ENCODE measurements at places on chromosomes 3 and 15.

GRCh38 chr3:114800272-114801031 is 346.6 kb downstream of the ZBTB20 start:
- DNase-seq = no peak
- H3K27ac ChIP-seq = no peak overlapping the region
- H3K36me3 ChIP-seq = no peaks in the 10 kb centered on the region
- no peaks in the 10 kb centered on the region for H3K27me3 ChIP-seq
- no peak overlapping the region for H3K4me3 ChIP-seq
- H3K4me1 ChIP-seq = no peaks in the 10 kb centered on the region

DNA sequence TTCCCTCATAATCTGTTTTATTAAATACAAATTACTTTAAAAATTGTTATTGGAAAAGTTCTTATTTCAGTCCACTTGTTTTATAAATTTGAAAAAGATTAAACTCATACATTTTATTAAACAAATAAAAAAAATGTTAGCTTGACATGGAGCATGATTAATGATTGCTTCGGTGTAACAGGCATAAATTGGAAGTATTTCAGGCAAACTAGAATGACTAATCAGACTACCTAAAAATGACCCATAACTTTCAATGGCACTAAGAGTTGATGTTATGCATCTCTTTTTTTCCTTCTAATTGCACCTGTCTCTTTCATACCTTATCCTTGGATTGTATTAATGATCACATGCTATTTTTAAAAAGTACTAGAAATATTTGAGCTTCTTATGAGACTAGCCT is 343.3 kb downstream of the ZNF385D start:
- H3K36me3 ChIP-seq = no peaks in the 10 kb centered on the region
- H3K4me3 ChIP-seq = no peak overlapping the region
- no peak overlapping the region for H3K27ac ChIP-seq
- DNase-seq = no peak
- no peaks in the 10 kb centered on the region for H3K4me1 ChIP-seq

DNA sequence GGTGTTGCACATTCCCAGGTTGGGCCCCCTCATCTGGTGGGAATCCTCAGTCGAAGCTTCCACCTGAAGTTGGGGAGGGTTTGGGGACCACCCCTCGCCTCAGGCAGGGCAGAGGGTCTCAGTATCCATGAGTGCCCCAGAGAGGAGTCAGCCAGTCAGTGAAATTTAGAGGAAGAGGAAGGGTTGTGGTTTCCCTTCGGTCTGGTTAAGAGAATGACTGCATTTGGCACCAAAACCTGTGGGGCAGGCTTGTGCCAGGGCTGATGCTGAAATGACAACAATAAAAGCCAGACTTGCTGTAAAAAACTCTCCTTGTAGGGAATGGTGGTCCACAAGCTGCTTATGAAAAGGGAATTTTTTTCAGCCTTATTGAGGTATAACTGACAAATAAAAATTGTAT is 22.6 kb downstream of the LMCD1 start:
- H3K27me3 ChIP-seq = no peaks in the 10 kb centered on the region
- no peak overlapping the region for H3K4me3 ChIP-seq
- DNase-seq = no peak
- no peaks in the 10 kb centered on the region for H3K4me1 ChIP-seq
- no peaks in the 10 kb centered on the region for H3K36me3 ChIP-seq

GRCh38 chr15:51024735-51025453 is 69.8 kb downstream of the TNFAIP8L3 start:
- H3K4me1 ChIP-seq = no peaks in the 10 kb centered on the region
- H3K4me3 ChIP-seq = no peak overlapping the region
- no peaks in the 10 kb centered on the region for H3K36me3 ChIP-seq
- no peak overlapping the region for H3K27ac ChIP-seq
- no peak for DNase-seq

GRCh38 chr3:10962481-10963036 is 30.0 kb upstream of the SLC6A1 start:
- H3K27me3 ChIP-seq = no peaks in the 10 kb centered on the region
- no peaks in the 10 kb centered on the region for H3K4me1 ChIP-seq
- H3K36me3 ChIP-seq = no peaks in the 10 kb centered on the region
- no peak for DNase-seq

DNA sequence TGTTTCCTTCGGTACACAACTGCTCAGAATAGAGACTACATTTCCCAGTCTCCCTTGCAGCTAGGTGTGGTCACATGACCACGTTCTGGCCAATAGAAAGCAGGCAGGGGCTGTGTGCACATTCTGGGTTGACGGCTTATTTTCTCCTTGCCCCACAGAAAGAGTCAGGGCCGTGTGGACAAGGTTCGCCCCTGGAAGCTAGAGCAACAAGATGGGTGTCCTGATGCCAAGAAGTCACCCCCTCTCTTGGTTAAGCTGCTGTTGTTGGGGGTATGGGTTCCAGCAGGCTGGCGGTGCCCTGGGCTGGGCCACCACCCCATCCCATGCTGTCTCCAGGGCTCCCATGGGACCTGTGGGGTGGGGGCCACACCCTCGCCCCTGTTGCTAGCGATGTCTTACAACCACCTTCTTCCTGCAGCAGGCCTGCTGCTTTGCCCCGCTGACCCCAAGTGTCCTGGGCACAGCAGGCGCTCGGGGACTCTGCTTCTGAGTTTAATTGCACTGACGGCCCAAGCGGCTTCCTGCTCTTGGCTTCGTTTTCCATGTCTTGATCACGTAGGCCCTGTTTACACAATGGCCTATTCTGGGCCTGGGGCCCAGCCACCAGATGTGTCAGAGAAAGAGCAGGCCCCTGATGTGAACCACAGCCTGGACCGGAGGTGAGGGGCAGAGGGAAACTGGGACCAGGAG is 24.9 kb downstream of the ABTB1 start:
- no peaks in the 10 kb centered on the region for H3K27me3 ChIP-seq
- H3K27ac ChIP-seq = peak overlapping the region; percentile 89
- DNase-seq = peak; percentile 66
- no peaks in the 10 kb centered on the region for H3K4me1 ChIP-seq
- H3K36me3 ChIP-seq = no peaks in the 10 kb centered on the region
- H3K4me3 ChIP-seq = no peak overlapping the region

GRCh38 chr3:196967412-196968232 is 1.0 kb downstream of the PIGZ start:
- peak; percentile 42 for DNase-seq
- H3K4me3 ChIP-seq = no peak overlapping the region
- H3K27ac ChIP-seq = no peak overlapping the region
- H3K4me1 ChIP-seq = no peaks in the 10 kb centered on the region

DNA sequence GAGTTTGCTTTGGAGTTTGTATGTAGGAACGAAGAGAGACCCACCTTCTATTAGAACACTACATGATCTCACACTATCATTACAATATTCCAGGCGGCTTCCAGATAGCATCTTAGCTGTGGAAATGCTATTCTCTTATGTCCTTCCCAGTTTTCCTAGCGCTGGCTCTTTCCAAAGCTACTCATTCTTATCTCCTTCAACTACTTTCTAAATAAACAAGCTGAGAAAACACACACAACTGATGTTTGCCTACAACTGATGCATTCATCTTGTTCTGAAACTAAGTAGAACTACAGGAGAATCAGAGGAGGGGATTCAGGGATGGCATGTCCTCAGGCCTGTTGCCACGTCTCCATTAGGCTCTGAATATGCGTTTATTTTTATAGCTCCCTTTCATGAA is 108.9 kb downstream of the GREM1 start:
- H3K27me3 ChIP-seq = no peaks in the 10 kb centered on the region
- H3K4me1 ChIP-seq = no peaks in the 10 kb centered on the region
- H3K4me3 ChIP-seq = no peak overlapping the region
- no peak for DNase-seq
- H3K27ac ChIP-seq = no peak overlapping the region
- H3K36me3 ChIP-seq = no peaks in the 10 kb centered on the region

DNA sequence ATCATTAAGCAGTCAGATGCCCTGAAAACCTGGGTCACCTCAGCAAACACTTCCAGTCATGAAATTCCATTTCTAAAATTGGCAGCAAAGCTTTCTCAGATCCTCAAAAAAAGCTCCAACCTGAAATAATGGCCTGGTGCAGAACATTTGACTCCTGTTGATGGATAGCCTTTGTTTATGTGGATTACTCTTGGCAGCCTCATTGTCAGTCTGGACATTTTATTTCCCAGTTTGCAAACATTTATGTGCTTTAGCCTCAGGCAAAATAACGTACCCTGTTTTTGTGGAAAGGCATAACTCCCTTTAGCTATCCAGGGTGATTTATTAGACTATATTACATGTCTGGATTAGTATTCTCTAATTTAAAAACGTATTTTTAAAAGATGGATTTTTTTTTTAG is 53.9 kb downstream of the PXYLP1 start:
- peaks cover 6% of the 10 kb centered on the region for H3K36me3 ChIP-seq
- DNase-seq = no peak
- no peak overlapping the region for H3K4me3 ChIP-seq

- H3K27ac ChIP-seq = no peak overlapping the region
- H3K36me3 ChIP-seq = no peaks in the 10 kb centered on the region
- no peak for DNase-seq
- H3K4me1 ChIP-seq = no peaks in the 10 kb centered on the region
- H3K27me3 ChIP-seq = no peaks in the 10 kb centered on the region
Measured at GRCh38 chr3:180199417-180199995, 162.8 kb upstream of the PEX5L start.

- no peaks in the 10 kb centered on the region for H3K4me1 ChIP-seq
- no peak for DNase-seq
- H3K36me3 ChIP-seq = no peaks in the 10 kb centered on the region
- H3K27ac ChIP-seq = no peak overlapping the region
Measured at GRCh38 chr3:189909573-189909972, 211.1 kb downstream of the P3H2 start.

DNA sequence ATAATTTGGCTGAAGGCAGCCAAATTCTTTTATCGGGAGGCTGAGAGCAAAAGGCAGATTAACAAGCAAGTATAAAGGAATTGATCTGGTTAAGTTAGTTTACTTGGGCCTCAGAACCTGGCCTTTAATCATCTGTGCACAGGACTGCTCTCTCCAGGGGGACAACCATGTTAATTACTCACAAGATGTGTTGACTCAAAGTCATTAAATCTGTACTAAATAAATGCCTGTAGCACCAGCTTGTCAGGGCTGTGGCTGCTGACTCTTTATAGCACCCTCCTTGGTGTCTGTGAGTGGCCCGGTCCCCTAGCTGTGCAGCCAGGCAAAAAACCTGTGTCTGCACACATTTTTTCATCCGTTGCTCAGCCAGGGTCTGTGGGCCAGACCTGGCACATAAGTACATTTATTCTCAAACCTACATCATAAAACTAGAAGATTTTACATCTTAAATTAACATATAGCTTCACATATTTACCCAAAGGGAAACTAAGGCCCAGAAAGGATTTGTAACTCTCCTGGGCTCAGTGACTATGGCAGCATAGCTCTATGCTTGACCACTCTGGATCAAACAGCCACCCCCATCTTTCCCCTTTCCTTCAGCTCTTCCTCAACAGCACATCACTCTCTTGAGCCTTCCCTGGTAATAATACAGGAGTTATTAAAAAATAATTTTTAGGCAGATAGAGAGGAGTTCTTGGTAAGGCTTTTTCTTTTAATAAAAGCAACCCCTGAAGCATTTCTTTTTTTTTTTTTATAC is 51.4 kb downstream of the NCEH1 start:
- no peak overlapping the region for H3K27ac ChIP-seq
- H3K4me3 ChIP-seq = no peak overlapping the region
- no peak for DNase-seq
- H3K27me3 ChIP-seq = no peaks in the 10 kb centered on the region
- H3K4me1 ChIP-seq = no peaks in the 10 kb centered on the region
- H3K36me3 ChIP-seq = no peaks in the 10 kb centered on the region

GRCh38 chr3:15756505-15756904 is 41.3 kb downstream of the ANKRD28 start:
- H3K27ac ChIP-seq = no peak overlapping the region
- no peak for DNase-seq
- H3K4me1 ChIP-seq = no peaks in the 10 kb centered on the region
- no peak overlapping the region for H3K4me3 ChIP-seq
- H3K27me3 ChIP-seq = no peaks in the 10 kb centered on the region

DNA sequence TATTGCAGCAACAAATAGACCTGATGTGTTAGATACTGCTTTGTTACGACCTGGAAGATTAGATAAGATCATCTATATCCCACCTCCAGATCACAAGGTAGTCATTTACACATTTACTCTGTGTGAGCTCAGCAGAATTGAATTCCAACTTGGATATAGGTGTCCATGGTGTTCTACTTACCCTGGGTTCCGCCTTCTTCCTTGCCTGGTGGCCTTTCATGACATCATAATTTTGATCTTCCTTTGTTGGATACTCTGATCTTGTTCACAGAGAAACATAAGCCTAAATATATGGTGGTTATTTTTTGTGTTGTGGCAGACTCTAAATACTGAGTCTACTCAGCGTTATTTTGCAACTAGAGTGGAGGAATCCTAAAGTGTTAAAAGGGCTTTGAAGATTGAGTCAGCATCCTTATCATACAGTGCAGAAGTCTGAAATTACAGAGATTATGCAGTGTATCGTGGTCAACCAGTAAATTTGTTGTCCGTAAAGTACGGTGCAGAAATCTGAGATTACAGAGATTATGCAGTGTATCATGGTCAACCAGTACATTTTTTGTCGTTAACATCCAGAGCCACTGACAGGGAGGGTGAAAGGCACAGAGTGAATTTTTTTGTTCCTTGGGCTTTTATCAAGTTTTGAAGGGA is 39.1 kb upstream of the GATM start:
- DNase-seq = no peak
- peaks cover 8% of the 10 kb centered on the region for H3K4me1 ChIP-seq
- no peaks in the 10 kb centered on the region for H3K27me3 ChIP-seq
- H3K4me3 ChIP-seq = no peak overlapping the region
- H3K36me3 ChIP-seq = no peaks in the 10 kb centered on the region

DNA sequence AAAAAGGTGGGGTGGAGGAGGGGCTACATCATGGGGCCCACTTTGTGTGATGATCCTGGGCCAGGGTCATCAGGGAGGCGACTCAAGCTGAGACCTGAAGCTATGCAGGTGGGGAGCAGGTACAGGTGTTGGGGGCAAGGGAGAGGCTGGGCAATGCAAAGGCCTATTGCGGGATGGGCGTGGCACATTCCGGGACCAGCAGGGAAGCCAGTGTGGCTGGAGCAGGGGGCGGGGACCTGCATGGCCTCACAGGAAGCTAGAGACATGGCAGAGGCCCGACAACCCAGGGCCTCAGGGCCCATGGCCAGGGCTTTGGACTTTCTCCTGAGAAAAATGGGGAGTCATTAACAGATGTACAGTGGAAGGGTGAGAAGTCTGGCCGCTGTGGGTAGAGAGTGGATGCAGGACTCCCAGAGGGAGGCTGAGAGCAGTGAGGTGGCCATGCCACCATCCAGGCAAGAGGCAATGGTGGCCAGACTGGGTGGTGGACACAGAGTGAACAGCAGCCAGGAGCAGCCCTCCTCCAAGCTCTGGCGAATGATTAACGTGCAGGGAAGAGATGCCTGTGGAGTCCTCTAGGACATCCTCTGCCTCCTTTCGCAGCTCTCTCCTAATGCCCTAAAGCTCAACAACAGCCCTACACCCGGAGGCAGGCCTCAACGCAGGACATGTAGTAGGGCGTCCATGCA is 122.6 kb upstream of the ATP2B2 start:
- no peak overlapping the region for H3K4me3 ChIP-seq
- no peak for DNase-seq
- no peaks in the 10 kb centered on the region for H3K36me3 ChIP-seq
- no peaks in the 10 kb centered on the region for H3K4me1 ChIP-seq
- no peaks in the 10 kb centered on the region for H3K27me3 ChIP-seq

GRCh38 chr15:91813924-91814323 is 39.6 kb upstream of the SLCO3A1 start:
- no peaks in the 10 kb centered on the region for H3K27me3 ChIP-seq
- no peak for DNase-seq
- no peaks in the 10 kb centered on the region for H3K36me3 ChIP-seq
- H3K4me3 ChIP-seq = no peak overlapping the region
- H3K27ac ChIP-seq = no peak overlapping the region

- DNase-seq = no peak
- no peaks in the 10 kb centered on the region for H3K27me3 ChIP-seq
- H3K4me3 ChIP-seq = no peak overlapping the region
- no peak overlapping the region for H3K27ac ChIP-seq
Measured at GRCh38 chr15:33490703-33491102, 179.9 kb downstream of the RYR3 start.
